ENCODE measurements at places on chromosomes 11 and 22. TPM values are rescaled to one million over a fixed set of nuclear protein-coding genes. Genes with fewer than 3 reads are reported as not detected.

DNA sequence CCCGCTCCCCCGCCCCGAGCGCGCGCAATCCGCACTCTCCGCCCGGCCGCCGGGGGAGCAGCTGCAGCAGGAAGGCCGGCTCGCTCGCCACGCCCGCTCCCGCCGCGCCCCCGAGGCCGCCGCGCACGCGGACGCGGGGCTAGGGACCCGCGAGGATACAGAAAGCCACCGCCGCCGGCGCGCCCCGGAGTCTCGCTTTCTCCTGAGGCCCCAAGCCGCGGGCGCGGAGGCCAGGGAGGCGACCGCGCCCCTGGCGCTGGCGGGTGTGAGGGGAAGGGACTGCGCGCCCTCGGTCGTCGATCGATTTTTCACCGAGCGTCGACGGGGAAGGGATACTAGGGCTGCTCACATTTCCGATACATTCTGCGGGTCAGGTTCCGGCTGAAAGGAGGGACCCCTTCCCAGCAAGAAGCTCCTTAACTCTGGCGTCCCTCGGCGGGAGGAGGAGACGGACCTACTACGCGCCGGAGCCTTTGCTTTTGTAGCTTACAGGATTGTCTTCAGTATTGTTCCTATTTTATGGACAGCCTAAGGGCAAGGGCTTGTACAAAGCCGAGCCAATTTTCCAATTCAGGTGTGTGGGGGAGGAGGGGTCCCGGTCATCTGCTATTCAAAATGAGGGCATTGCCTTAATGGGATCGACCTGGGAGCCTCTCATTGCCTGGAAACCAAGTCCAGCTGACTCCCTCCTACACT, 416 bp upstream of the GAB2 start:
- DNase-seq, result peak; percentile 84

The SCN3B gene
- polyA plus RNA-seq, result 2.5 TPM

The OR51B4 gene
- 0.35 TPM for polyA plus RNA-seq

GRCh38 chr11:8086001-8086479, 5.0 kb downstream of the TUB start:
- DNase-seq, result no peak

DNA sequence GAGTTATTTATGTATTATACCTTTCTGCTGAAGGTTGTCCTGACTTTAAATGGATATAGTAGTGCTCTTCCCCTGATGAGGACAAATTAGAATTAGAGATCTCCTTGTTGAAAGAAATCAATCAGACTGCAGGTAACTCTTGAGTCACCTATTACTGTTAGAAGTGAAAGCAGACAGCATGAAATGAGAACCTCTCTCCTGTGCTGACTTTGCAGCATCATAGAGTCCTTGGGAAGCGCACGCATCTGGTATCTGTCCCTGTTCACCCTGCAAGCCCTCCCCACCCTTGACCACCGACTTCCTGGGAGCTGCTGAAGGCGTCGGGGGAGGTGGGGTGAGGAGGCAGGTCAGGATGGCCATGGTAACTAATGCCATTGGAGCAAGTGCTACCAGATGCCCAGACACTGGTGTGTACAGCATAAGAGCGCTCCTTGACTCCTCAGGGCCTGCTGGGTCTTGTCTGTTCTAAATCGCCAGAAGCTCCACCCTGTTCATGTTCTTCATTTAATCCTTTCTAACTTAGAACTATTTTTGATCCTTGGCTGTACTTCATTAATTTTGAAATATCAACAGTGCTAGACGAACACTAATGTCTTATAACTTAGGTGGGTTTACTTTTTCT, 143.9 kb downstream of the WNT7B start:
- DNase-seq, result no peak

- DNase-seq, result no peak
These were observed 64.2 kb upstream of the RASSF10 start for GRCh38 chr11:12944889-12945288.
